Fibroblast of mammary gland (primary cell): ENCODE measurements at places on chromosomes 3 and 15.

DNA sequence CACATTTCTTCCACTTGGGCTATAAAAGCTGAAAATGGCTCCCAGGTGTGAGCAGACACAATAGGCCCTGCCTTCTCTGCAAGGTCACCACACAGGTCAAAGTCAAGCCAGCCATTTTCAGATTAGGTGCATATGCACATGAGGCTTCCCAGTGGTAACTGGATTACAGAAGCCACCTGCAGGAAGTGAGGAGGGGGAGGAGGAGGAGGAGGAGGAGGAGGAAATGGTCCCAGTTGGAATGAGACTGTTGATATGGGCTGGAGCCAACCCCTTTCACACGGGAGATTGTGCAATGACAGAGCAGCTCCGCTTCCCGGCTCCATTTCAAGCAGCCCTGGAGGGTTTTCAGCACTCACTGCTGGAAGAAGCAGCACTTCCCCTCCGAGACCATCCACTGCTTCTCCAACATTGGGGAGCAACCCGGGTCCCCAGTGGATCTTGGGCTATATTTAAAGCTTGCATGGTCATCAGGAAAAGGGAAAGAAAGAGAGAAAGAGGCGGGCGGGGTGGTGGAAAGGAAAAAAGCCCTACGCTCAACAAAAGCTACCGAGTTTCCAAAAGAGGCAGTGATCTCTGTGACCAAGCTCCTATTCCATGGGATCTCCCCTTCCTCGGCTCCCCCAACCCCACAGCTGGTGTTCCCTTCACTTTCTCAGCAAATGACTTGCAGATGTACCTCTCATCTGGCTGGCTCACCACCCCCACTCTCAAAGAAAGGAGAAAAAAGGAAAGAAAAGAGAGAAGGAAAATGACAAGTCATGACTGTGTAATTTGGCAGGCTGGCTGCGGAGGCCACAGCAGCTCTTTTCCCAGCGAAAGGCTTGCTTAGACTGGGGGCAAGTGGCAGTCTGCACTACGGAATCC is 58.3 kb downstream of the LRIG1 start:
- peak; percentile 90 for DNase-seq

DNA sequence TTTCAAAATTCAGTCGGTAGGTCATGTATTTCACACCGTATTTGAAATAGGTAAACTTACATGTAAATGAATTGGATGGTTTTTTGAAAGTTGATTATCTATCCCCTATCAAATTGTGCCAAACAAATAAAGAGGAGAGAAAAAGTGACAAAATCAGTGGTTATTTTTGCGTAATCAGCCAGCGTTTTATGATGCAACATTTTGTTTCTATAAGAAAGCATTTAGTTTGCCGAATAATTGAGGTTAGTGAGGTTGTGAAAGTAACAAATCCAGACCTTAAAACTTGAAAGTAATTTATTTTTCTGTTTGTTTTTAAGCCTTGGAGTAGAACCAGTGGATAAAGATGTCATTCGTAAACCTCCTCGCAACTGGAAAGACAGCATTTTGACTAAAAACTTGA is 29.3 kb downstream of the ASTE1 start:
- DNase-seq: peak; percentile 45

DNA sequence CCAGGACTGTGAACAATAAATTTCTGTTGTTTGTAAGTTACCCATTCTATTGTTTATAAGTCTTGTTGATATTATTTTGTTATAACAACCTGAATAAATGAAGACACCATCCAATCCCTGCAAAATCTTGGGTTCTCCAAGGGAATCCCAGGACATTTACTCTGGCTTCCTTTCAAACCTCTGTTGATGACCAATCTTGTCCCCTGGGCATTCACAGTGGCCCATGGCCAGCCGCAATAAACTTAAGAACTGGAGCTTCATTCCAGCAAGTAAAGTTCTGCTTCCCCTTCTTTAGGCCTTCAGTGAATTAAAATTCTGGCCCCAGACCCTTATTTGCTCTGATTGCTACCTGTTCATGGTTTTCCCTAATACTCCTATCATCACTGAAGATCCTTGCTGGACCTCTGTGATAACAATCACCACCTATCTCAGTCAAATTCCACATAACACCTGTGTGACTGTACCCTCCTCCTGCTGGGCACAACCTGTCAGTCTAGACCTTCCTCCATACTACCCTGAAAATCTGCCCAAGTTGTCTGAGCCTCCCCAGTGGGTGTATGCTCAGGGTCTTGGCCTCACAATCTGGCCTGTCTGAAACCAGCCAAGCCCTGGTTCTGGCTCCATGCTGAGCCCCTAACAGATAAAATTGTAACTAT is 153.1 kb downstream of the SEMA6D start:
- DNase-seq: peak; percentile 46

- DNase-seq: peak; percentile 28
These were observed 29.8 kb downstream of the LOXL1 start for GRCh38 chr15:73955861-73956742.

- DNase-seq: no peak
These were observed 8.7 kb downstream of the MEF2A start for GRCh38 chr15:99574502-99574901.

DNA sequence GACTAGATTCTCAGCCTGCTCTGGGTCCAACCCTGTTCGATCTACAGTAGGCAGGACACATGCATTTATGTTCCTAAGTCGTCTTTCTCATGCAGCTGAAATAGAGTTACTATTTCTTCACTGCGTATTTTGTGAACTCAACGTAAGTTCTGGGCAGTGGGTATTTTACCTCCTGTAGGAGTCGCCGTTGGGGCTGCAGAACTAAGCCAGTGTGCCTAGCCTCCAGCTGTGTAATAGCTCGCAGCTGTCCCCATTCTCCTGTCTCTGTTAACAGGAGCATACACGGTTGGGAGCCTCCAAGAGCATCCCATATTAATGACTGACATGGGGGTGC is 58.4 kb upstream of the HRH1 start:
- DNase-seq: no peak

DNA sequence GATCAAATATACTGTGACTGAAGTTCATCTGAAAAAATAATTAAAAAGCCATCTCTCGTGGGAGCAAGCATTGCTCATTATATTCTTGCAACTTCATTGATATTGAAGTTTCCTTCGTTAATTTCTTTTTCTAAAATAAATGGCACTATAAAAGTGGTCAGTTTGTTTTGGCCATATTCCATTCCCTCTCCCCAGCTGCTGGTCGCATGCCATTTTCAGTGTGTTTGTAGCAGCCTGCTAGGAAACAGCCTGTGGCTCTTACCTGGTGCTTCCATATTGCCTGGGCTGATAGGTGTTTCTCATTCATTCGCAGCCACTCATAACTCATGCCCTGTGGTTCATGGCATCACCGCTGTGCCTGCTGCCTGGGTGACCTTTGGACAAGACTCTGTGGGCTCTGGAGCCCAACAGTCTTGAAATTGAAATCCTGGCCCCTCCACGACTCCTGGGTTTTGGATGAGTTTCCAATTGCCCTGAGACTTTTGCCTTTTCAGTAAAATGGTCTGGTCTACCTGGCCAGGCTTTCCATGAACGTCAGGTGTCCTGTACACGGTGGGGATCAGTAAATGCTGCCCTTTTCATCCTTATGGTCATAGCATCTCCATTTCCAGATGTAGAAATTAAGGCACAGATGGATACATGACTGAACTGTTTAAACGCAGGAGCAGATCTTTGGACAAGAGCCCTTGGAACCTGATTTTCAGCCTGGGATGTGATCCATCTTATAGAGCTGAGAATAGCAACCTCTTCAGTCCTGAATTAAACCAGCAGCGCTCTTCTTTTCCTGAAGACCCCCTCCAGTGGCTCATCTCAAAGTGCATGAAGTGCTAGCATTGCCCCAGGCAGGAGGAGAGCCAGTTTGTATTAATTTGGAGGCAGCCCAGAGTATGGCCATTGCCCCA is 69.4 kb downstream of the SLCO3A1 start:
- no peak for DNase-seq

DNA sequence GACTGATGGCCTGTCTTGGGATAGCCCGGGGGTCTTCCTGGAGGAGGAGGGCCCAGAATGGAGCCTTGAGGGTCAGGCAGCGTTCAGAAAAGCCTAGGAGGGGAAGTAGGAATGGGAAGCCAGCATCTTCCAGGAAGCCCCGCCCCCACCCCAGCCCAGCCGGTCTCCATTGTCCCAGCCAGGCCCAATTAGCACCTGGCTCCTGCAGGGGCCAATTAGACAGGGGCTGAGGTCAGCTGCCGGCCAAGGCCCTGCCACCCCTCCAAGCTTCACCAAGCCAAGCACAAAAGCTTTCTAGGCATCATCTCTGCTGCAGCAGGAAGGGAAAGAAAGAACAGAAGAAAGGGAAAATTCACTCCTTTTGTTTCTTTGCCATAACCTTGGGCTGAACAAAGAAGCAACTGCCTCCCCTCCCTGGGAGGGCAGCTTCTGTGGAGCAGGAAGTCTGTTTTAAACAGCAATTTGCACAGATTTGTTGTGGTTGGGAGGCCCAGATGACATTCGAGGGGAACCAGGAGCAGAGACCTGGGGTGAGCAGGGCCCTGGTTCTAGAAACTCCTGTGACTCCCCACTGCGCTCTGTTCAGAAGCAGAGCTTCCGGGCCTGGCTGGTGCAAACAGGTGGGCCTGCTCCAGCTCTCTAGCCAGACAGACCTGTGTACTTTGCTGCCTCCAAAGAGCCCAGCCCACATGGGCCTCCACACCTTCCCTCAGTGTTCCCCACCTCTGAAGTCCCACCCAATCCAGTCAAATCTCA is 47.7 kb downstream of the CYP11A1 start:
- DNase-seq: no peak

GRCh38 chr3:111859061-111859973 is at the start of gene PHLDB2:
PHLDB2 (plus strand) TSS chr3:111859265; CDS start chr3:111884078, 24,813 bp downstream.
- DNase-seq: peak; percentile 81

GRCh38 chr3:98188545-98188944 is 22.0 kb downstream of the OR5H15 start:
- DNase-seq: no peak

GRCh38 chr3:30518872-30519271 is 87.5 kb upstream of the TGFBR2 start:
- peak; percentile 43 for DNase-seq

GRCh38 chr3:123705488-123706285 is 120.8 kb upstream of the HACD2 start:
- no peak for DNase-seq

DNA sequence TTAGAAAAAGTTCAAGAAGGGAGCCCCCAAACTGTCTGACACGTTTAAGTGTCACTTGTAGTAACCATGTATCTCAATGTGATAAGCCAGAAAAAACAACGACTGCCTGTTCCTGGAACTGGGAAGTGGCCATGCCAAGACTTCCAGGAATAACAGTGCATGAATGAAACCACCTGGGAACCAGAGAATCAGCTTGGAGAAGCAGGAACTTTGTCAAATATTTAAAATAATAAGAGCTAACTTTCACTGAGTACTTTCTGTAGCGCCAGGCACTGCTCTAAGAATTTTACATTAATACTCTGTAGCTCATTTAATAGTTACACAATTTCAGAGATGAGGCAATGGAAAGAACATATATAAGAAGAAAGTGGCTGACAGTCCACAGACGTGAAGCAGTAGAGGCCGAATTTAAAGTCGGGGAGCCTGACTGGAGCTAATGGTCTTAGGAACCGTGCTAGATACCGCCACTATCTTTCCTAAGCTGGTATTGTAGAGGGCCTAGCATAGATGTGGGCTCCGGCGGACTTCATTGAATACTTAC is 876 bp downstream of the PLSCR1 start:
- DNase-seq: peak; percentile 59

DNA sequence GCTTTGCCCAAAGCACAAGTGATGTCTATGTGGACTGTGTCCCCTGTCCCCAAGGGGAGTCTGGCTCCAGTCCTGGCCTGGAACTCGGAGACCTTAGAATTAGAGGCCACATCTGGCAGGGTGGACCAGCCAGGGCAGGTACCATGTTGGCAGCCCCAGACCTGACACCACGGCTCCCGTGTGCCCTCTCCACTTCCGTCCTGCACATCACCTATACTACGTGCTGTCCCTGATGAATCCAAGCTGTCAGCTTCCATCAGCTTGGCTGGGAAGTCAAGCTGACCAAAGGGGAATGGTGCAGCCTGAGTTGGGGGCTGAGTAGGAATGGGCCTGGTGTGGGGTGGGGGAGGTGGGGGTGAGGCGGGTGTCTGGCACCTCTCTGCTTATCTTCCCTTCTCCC is 15.3 kb downstream of the C15orf39 start:
- no peak for DNase-seq

- DNase-seq: no peak
These were observed 69.8 kb downstream of the CD200R1L start for GRCh38 chr3:112776836-112777235.

- no peak for DNase-seq
These were observed 15.8 kb downstream of the CSPG4 start for GRCh38 chr15:75696854-75697259.

- no peak for DNase-seq
These were observed 1233.9 kb upstream of the ALCAM start for GRCh38 chr3:104132566-104133403.

GRCh38 chr3:22377421-22377820 is 626.4 kb upstream of the ZNF385D start:
- DNase-seq: peak; percentile 83

GRCh38 chr15:72861354-72861910 is 77.9 kb upstream of the ADPGK start:
- DNase-seq: no peak

- DNase-seq: no peak
These were observed 83.8 kb downstream of the MYLK start for GRCh38 chr3:123800362-123800682.

DNA sequence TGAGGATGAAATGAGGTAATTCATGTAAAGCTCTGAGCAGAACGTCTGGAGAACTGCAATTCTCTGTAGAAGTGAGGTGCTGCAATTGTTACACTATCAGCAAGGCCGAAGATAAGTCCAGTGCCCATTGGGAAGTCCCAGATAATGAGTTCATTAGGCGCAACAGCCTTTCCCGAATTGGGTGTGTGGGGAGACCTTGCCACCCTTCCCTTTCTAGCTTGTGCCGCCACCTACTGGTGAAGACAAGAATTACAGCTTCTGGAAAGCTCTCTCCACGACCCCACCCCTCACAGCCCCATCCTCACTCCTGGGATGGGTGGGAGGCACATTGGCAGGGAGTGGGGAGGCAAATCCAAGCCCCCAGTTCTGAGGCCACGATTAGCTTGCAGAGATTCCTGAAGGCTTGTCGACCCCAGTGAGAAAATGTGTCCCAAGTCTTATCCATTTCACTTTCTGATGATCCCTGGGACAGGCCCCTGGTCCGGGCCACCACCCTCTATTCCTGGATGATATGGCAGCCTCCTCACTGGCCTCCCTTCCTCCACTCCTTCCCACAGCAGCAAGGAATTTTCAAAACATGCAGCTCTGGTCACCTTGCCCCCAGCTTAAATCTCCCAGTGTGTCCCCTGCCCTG is 36.4 kb downstream of the FAM3D start:
- DNase-seq: peak; percentile 65
